CD14-positive monocyte (primary cell): ENCODE measurements at places on chromosomes 7 and 10. TPM values are rescaled to one million over a fixed set of nuclear protein-coding genes. Genes with fewer than 3 reads are reported as not detected.

Gene SEMA4G
- polyA plus RNA-seq: 0.24 TPM in 1 of 2 replicates, not detected in the other

Gene DRGX
- not detected for polyA plus RNA-seq

Gene ABCB1
- polyA plus RNA-seq: not detected in 2 replicates

Gene OR2A42
- not detected for polyA plus RNA-seq

Gene SH2D4B
- 0.01 TPM in 1 of 2 replicates, not detected in the other for polyA plus RNA-seq

Gene GATAD1
- 6.6 TPM for polyA plus RNA-seq

Gene AKR1C8
- polyA plus RNA-seq: not detected

Gene LBX1
- not detected in 2 replicates for polyA plus RNA-seq

Gene SLC13A1
- polyA plus RNA-seq: not detected in 2 replicates

GRCh38 chr10:96606216-96606615 lies 19.4 kb upstream of the TM9SF3 start:
- H3K27ac ChIP-seq: no peak overlapping the region
- no peak for DNase-seq
- no peaks in the 10 kb centered on the region for H3K27me3 ChIP-seq
- no peaks in the 10 kb centered on the region for H3K4me1 ChIP-seq
- no peak overlapping the region for H3K4me3 ChIP-seq

- no peaks in the 10 kb centered on the region for H3K36me3 ChIP-seq
- no peaks in the 10 kb centered on the region for H3K27me3 ChIP-seq
- H3K27ac ChIP-seq: no peak overlapping the region
- no peak for DNase-seq
- no peaks in the 10 kb centered on the region for H3K4me1 ChIP-seq
- no peak overlapping the region for H3K4me3 ChIP-seq
Measured at GRCh38 chr10:35843524-35844181, 201.6 kb upstream of the FZD8 start.

DNA sequence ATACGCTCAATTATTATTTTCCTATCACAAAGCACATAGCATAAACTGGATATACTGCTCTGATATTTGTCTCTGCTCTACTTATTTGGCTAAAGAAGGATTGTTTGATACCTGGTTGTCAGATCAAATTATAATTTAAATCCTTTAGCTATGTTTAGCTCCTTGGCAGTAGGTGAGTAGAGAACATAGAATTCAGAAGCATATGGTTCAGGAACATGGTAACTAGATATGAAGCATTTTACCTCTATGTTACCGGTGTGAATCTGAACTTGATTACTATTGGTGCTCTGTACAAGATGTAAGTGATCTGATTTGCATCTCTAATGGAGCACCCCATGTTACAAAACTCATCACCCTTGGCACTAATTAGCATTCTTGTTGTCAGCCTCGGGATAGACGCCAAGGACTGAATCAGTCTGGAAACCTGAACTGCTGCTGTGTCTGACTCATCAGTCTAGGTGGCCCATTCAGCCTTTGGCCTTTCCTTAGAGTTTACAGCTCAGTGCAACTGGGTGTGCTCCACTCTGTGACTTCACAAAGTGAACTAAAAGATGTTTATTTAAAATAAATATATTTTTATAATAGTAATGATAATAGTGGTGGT lies 12.3 kb upstream of the MYPN start:
- H3K4me3 ChIP-seq: no peak overlapping the region
- no peaks in the 10 kb centered on the region for H3K27me3 ChIP-seq
- H3K27ac ChIP-seq: no peak overlapping the region
- H3K4me1 ChIP-seq: no peaks in the 10 kb centered on the region

DNA sequence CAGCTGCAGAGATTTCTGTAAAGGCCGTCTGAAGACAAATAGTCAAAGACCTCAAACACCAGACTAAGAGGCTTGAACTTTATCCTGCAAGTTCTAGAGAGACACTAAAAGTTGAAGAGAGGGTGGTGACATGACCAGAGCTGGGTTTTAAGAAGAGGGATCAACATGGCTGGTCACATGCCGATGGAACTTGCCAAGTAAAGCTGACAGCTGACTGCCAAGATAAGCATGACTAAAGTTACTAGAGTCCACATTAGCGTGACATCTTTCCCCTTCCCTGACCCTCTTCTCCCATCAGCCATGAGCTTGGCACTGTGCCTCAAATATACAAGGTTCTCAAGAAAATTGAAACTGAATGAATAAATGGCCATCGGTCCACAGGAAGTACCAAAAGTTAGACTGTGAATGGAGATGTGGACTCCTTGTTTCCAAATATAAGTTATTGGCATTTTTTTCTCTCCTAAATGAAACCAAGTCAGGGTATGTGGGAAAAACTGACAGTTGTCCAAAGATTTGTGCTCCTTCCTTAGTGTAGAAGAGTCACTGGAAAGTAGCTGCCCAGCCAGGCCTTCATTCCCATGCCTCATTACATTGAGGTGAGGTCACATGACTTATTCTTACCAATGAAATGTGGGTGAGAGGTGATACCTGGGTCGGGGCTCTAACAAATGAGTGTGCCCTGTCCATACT lies 24.5 kb downstream of the XPNPEP1 start:
- peaks cover 85% of the 10 kb centered on the region for H3K36me3 ChIP-seq
- H3K27ac ChIP-seq: peak overlapping the region; percentile 45
- no peak overlapping the region for H3K4me3 ChIP-seq

- H3K4me1 ChIP-seq: no peaks in the 10 kb centered on the region
- DNase-seq: no peak
- no peaks in the 10 kb centered on the region for H3K36me3 ChIP-seq
- H3K4me3 ChIP-seq: no peak overlapping the region
- H3K27ac ChIP-seq: no peak overlapping the region
Measured at GRCh38 chr10:8375137-8375536, 320.6 kb downstream of the GATA3 start.

GRCh38 chr7:1752771-1753563 lies 82.9 kb downstream of the ELFN1 start:
- no peaks in the 10 kb centered on the region for H3K36me3 ChIP-seq
- no peak overlapping the region for H3K4me3 ChIP-seq
- H3K27ac ChIP-seq: no peak overlapping the region
- H3K27me3 ChIP-seq: no peaks in the 10 kb centered on the region
- DNase-seq: no peak

DNA sequence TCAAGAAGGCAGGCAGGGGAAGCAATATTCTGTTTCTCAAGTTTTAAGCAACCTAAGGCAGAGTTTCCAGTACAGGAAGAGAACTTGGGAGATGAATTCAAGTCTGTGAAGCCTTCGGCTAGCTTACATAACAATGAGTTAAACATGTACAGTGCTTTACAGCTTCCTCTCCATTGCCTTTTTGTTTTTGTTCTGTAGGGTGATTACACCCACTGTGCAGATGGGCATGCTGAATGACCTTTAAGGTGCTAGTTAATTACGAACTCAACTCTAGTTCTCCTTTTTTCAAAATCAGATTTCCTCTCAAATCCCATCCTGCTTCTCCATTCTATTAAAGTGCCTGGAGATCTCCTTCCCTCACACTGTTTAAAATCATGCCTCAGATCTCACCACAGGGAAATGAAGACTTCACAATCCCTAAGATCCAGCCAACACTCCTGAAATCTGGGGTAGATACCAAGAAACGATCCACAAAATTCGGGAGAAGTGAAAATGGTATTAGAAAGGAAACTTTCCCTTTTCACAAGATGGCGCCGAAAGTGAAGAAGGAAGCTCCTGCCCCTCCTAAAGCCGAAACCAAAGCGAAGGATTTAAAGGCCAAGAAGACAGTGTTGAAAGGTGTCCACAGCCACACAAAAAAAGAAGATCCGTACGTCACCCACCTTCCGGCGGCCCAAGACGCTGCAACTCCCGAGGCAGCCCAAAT lies 16.8 kb upstream of the MSMB start:
- H3K27ac ChIP-seq: no peak overlapping the region
- peak overlapping the region; percentile 44 for H3K4me3 ChIP-seq
- peaks cover 12% of the 10 kb centered on the region for H3K4me1 ChIP-seq
- no peak for DNase-seq

- peaks cover 89% of the 10 kb centered on the region for H3K36me3 ChIP-seq
- H3K27me3 ChIP-seq: no peaks in the 10 kb centered on the region
- peak overlapping the region; percentile 32 for H3K27ac ChIP-seq
Measured at GRCh38 chr10:102604439-102604841, 39.8 kb upstream of the TRIM8 start.

DNA sequence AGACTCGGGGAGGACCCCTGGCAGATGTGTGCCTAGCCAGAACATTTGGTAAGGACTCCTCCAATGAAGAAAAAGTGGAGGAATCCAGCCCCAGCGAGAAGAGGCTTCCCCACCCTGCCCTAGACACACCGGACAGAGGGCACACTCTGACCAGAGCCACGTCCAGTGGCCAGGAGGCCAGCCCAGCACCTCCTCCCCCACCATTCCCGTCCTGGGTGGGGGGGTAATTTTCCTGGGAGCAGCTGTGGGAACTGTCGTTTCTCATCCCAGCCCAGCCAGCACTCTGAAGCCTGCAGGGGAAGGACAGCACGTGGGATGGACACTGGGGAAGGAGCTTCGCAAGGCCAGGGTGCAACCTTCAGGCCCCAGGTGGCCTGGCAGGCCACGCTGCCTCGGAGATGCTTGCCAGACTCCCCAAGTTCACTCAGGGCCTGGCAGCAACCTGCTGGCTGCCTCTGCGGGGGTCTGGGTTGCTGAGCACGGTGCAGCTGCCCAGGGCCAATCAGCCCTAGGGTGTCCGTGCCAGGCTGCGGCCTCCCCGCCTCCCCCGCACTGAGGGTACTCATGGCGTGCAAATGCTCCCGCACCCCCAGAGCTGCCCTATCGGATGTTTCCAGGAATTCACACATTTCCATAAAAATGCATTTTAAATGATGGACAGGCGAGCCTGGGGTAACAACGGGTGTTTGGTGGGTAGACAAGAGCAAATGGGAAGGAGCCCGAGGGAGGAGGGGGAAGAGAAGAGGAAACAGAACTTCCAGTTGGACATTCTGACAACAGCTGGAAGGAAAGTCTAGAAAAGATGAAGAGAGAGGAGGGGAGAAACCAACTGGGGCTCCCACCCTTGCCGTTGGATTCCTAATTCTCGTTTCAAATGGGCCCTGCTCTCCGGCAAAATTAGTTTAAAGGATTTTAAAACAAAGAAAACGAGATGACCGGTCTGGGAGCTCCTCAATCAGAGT lies 1.9 kb upstream of the EN2 start:
- peaks cover 82% of the 10 kb centered on the region for H3K27me3 ChIP-seq
- no peak overlapping the region for H3K4me3 ChIP-seq
- no peak overlapping the region for H3K27ac ChIP-seq
- DNase-seq: no peak
- no peaks in the 10 kb centered on the region for H3K36me3 ChIP-seq

DNA sequence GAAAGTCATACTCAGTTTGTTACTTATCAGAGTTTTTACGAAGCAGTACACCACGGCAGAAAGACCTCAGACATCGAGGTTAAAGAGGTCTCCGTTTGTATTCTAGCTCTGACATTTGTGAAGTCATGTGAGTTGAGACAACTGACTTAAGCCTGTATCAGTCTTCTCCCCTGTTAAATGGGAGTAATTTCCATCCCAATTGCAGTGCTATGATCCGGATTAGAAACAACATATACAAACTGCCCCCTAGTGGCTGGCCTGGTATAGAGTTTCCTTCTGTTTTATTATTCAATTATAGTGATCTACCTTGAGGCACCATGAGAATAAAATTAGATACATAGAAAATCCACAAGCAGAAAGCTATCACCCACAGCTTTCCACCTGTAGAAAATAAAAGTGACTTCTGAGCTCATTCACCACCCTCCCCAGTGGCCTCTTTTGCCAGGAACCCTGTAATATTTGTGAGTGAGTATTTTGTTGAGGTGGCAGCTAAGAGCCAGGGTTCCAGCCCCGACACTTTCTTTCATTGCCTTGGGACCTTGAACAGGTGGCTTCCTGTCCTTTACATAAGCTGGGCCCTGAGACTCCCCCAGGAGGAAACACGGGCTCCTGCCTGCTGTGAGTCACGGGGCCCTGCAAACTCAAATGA lies 607.2 kb upstream of the MGMT start:
- no peaks in the 10 kb centered on the region for H3K36me3 ChIP-seq
- no peak overlapping the region for H3K4me3 ChIP-seq
- H3K27ac ChIP-seq: no peak overlapping the region
- no peaks in the 10 kb centered on the region for H3K4me1 ChIP-seq
- no peak for DNase-seq
- H3K27me3 ChIP-seq: no peaks in the 10 kb centered on the region

DNA sequence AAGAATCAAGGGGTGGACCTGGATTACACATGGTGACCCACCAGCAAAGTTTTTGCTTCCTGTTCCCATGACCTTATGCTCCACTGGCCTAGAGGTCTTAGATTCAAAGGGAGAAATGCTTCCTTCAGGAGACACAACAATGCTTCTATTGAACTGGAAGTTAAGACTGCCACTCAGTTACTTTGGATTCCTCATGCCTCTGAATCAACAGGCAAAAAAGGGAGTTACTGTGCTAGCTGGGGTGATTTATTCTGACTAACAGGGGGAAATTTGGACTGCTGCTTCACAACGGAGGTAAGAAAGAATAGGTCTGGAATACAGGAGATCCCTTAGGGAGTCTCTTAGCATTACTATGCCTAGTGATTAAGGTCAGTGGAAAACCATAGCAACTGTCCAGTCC lies 10.3 kb downstream of the TMEM229A start:
- H3K27me3 ChIP-seq: no peaks in the 10 kb centered on the region
- no peak for DNase-seq
- no peak overlapping the region for H3K4me3 ChIP-seq
- no peaks in the 10 kb centered on the region for H3K36me3 ChIP-seq

- no peak overlapping the region for H3K4me3 ChIP-seq
- H3K4me1 ChIP-seq: no peaks in the 10 kb centered on the region
- H3K27ac ChIP-seq: no peak overlapping the region
- H3K36me3 ChIP-seq: no peaks in the 10 kb centered on the region
Measured at GRCh38 chr10:123316776-123317175, 162.6 kb downstream of the BUB3 start.

- H3K36me3 ChIP-seq: no peaks in the 10 kb centered on the region
- H3K27ac ChIP-seq: no peak overlapping the region
- H3K27me3 ChIP-seq: no peaks in the 10 kb centered on the region
- H3K4me3 ChIP-seq: no peak overlapping the region
- no peak for DNase-seq
Measured at GRCh38 chr7:116315293-116315692, 105.0 kb downstream of the TES start.

GRCh38 chr10:34384372-34384771 lies 430.7 kb downstream of the PARD3 start:
- no peak overlapping the region for H3K4me3 ChIP-seq
- H3K36me3 ChIP-seq: no peaks in the 10 kb centered on the region
- H3K27me3 ChIP-seq: no peaks in the 10 kb centered on the region
- no peaks in the 10 kb centered on the region for H3K4me1 ChIP-seq
- DNase-seq: no peak
